ENCODE measurements at places on chromosomes 3 and 15.

DNA sequence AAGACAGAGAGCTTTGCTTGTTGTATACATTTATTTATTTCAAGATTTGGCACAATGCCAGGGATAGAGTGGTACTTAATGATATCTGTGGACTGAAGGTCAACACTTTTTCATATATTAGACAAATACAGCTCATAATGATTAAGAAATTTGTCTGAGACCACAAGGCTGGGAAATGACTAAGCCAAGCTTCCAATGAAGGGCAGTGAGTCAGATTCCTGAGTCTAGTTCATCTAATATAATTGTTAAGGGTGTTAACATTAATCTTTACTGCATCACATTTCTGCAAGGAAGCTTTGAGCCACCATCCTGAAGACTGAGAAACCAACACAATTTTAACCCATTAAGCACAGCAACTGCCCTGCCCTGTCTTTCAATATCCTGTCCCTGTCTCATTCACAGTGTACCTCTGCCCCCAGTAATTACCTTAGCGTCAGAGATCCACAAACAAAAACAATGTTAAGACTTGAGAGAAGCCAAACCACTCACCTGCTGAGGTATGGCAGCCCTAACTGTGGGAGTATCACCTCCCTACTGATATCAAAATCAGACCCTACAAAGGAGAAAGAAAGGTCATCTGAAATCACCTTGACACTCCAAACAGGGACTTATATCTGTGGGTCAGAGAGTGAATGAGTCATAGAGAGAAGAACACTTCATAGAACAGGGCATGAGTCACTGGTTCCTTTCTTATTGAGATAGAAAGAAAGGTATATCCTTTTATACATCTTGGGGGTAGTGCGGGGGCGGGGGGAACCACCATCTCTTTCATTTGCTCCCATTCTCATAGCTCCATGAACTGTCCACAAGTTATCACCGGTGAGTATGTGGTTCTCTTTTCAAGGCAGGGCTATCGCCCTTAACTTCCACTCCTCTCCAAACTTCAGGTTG lies 74.7 kb downstream of the MAGI1 start:
- DNase-seq, result peak; percentile 96

- no peak for DNase-seq
Observed at GRCh38 chr3:36603423-36603822, 160.9 kb downstream of the DCLK3 start.

DNA sequence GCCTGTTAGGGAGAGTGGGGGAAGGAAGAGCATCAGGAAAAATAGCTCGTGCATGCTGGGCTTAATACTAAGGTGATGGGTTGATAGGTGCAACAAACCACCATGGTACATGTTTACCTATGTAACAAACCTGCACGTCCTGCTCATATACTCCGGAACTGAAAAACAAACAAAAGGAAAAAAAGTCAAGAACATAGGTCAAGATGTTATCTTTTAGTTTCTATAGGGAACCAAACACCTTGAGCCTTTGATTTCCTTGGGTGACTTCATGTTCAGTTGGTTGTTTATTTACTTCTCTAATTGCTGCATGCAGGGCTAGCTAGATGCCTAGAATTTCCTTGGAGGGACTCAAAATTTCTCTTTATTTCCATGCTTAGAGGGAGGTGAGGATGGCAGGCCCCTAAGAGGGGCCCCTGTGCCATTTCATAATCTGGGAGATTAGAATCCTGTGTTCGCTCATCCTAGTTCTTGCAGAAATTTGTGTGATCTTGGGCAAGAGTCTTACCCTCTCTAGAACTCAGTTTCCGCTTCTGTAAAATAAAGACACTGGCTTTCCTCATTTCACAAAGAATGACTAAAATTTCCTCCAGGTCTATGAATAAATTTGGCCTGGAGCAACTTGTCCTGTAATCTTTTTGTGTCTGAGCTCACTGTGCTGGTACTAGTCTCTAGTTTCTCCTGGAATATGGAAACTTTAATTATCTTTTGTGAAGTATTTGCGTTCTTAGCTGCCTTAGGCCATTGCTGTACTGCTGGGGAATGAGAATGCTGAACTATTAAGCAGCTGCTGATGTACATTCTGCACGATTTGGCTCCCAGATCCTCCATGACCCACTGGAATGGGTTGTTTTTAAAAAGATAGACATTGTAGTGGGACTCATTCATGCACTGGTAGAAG lies 457.5 kb downstream of the EDEM1 start:
- no peak for DNase-seq

GRCh38 chr3:127168271-127168670 lies 24.7 kb upstream of the PRR23E start:
- no peak for DNase-seq

DNA sequence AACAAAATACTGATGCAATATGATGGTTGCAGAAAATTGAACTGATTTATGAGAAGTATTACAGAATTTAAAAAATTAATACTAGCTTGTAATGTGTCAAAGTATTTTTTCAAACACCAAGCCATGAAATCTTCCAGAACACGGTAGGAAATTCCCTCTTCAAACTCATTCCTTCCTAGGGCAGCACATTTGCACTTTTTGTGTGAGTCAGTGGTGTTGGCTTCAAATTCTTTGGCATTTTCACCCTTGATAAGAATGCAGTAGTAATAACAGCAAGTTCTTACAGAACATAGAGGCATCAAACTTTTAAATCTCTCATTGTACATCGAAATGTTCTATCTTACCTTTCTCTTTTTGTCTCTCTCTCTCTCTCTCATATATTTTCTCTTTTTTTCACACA lies 191.8 kb downstream of the CGGBP1 start:
- no peak for DNase-seq

DNA sequence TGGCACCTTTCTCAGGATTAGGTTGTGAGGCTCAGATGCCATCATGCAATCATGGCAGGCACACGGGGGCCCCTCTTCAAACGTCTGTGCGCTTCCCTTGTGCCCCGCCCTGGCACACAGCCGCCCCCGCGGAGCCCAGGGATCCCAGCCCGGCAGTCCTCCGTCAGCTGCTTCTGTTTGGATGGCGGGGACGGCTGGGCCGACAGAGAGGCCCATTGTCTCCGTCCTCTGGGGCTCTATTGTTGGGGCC lies 849 bp upstream of the HDAC11 start:
- no peak for DNase-seq

DNA sequence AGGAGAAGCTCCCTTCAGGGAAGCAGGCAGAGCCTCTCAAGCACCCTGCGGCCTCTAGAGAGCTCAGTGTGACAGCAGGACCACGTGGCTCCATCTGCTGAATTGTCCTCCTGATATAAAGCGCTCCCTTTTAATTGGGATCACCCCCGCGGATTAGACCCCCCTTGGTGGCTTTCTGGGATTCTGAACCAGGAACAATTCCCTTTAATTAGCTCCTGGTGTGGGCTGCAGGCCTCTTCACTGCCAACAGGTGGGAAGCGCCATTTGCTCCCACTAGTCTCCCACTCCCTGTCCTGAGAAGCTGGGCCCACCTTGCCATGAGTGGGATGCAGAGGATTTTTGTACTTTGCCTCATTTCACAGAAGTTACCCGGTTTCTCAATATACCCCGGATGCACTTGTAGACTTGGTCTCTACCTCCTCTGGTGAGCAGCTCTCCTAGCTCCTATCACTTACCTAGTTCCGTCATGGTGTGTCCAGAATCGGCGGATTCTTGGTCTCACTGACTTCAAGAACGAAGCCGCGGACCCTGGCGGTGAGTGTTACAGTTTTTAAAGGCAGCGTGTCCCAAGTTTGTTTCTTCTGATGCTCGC lies 592 bp downstream of the PGPEP1L start:
- DNase-seq, result no peak

- DNase-seq, result no peak
Observed at GRCh38 chr15:50277370-50277769, 11.8 kb upstream of the HDC start.

- no peak for DNase-seq
Observed at GRCh38 chr15:72827226-72827625, 43.7 kb upstream of the ADPGK start.

- DNase-seq, result no peak
Observed at GRCh38 chr3:134406331-134407238, 32.3 kb upstream of the AMOTL2 start.
